ENCODE measurements at places on chromosomes 3 and 15.

GRCh38 chr15:27234593-27234992, 263.6 kb downstream of the GABRG3 start:
- no peak for DNase-seq

DNA sequence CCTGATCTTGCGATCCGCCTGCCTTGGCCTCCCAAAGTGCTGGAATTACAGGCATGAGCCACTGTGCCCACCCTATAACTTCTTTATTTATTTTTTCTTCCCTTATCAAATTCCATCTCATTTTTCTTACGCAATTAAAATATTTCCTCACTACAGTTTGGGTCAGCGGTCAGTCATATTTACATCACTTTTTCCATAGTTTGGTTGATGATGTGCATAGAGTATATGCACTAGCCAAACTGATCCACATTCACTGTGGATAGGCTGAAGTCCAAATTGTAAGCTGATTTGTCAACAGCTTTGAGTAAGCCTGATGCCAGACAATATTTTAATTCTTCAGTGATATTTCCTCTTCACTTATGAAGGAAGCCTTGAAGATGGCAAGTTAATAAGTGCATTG, 256.3 kb downstream of the TIGIT start:
- DNase-seq, result no peak

GRCh38 chr3:9199775-9200174, 49.7 kb downstream of the SRGAP3 start:
- DNase-seq, result no peak

DNA sequence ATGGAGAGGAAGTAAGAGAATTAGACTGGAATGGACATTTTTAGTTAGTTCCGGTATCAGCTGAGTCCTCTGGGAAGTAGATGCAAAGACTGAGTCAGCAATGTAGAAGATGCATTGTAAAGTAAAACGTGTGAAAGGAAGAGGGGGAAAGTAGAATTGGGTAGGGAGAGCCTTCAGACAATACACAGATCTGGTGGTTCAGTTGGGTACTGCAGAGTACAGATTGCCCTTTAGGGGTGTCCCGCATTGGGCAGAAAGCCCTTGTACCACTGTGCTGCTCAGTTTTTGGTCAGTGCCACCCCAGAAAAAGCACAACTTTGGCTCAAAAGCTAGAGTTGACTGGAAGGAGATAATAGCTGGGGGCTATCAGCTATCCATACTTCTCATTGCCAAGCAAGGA, 247.4 kb downstream of the KBTBD8 start:
- DNase-seq, result no peak

DNA sequence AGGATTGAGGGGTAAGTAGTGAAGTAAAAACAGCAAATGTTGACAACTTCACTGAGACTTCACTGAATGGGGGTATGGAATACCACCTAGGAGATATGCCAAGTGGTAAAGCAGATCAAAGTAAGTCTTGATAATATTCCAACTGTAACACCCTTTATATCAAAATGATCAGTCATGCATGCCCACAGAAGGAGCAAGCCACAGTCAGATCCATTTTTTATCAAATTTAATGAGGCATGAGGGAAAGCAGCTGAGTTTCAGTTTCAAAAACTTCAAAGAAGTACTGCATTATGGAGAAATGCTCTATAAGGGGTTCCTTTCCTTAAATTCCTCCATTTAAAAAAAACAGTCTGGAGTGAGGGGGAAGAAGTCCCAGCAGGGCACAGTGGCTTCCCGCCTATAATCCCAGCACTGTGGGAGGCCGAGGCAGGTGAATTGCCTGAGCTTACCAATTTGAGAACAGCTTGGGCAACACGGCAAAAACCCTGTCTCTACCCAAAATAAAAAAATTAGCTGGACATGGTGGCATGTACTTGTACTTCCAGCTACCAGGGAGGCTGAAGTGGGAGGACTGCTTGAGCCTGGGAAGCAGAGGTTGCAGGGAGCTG, 56.9 kb downstream of the TJP1 start:
- no peak for DNase-seq

GRCh38 chr3:4826237-4827100, 152.8 kb upstream of the BHLHE40 start:
- peak; percentile 44 for DNase-seq

GRCh38 chr15:73564255-73564654, 68.9 kb downstream of the NPTN start:
- DNase-seq, result no peak

GRCh38 chr15:59703979-59704796, 15.1 kb upstream of the BNIP2 start:
- DNase-seq, result no peak

DNA sequence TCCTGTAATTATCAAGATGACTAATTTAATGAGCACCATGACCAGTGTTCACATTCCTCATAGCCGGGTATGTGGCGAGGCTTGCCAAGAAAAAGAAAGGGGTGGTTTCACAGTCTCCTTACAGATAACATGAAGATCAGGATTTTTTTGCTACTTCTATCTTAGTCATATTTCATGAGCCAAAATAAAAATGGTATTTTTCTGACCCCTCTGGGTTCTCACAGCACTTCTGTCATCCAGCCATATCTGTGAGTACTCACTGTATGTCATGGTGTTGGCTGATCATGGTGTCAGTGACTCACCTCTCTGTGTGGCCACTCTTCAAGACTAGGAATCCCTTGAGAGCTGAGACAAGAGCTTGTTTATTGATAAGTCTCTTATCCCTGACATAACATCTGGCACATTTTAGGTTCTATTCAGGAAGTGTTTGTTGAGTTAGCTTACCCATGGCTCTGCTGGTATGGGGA, 130.5 kb upstream of the LMCD1 start:
- no peak for DNase-seq

DNA sequence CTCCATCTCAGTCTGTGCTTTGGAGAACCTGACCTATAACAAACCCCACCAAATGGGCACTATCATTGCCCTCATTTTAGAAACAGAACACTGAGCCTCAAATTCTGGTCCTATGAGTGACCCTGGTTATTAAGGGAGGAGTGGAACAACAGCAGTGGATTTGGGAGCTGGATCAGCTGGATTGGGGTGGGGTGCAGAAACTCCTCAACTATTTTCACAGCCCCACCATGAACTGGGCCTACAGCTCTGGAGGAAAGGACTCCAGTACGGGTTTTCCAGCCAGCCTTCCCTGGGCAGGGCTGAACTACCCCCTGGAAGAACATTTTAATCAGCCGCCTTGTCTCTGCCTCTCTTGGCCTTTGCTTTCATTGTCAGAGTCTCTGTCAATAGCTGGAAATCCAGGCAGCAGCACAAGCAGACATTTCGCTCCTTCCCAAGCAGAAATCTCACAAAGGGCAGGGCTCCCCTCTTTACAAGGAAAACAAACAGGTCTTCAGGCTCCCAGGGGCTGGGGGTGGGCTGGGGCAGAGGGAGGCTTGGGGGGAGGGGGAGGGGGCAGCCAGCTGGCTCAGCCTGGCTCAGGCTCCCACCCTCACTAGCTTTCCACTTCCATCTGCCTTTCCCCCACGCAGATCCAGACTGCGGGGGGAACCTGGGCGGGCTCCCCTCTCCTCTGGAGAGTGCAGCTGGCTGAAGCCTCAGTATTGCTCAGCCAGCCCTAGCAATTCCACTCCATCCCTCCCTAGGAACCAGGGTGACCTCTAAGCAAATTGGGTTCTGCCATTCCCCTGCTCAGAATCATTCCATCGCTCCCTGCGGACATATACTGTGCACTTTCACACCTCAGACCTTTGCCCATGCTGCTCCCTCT, 13.7 kb upstream of the TLE3 start:
- peak; percentile 72 for DNase-seq

DNA sequence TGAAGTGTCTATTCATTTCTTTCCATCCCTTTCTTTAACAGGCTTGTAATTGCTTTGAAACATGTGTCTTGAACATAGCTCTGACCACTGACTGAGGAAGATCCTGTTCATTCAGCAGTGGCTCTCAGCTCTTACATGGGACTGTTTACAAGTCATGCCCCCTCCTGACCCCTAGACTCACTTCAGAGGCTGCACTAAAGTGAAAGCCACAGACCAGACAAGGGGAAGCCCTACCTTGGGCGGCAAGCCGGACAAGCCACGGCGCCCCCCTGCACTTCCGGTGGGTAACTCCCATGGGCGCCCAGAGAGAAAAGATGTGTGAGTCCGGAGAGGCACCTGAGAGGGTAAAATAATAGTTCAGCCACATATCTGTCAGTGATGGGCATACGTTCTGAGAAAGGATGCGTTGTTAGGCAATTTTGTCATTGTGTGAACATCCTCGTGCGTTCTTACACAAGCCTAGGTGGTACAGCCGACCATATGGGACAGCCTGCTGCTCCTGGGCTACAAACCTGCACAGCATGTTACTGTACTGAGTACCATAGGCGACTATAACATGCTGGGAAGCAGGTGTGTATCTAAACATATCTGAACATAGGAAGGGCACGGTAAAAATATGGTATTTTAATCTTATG, 116.2 kb downstream of the CHSY1 start:
- DNase-seq, result no peak

DNA sequence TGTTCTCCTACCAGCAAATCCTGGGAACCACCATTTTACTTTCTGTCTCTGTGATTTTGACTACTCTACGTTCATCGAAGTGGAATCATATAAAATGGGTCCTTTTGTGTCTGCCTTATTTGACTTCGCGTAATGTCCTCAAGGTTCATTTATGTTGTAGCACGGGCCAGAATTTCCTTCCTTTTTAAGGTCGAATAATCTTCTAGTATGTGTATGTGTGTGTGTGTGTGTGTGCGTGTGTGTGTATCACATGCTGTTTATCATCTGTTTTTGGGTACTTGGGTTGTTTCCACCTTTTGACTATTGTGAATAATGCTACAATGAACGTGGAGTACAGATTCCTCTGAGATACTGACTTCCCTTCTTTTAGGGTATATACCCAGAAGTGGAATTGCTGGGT, 35.3 kb downstream of the STARD5 start:
- DNase-seq, result no peak

- no peak for DNase-seq
These were observed 2.2 kb downstream of the DENND4A start for GRCh38 chr15:65789759-65790425.

- no peak for DNase-seq
These were observed 164.5 kb downstream of the WNT7A start for GRCh38 chr3:13715167-13715954.

GRCh38 chr15:63234451-63234870, 42.9 kb upstream of the APH1B start:
- DNase-seq, result no peak

DNA sequence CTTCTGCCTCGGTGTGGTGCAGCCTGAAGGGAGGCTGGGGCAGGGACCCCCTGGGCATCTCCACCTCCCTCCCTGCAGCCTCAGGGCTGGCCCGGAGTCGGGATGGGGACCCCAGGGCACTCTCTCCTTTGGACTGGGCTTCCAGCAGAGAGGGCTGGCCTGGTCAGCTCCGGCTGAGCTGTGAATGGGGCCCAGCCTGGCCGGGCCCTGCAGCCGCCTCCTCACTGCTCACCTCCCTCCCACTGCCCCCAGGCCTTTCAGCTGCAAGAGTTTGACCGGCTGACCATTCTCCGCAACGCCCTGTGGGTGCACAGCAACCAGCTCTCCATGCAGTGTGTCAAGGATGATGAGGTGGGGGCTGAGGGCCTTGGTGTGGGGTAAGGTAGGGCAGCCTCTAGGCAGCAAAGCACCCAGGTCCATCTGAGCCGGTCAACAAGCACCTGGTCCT, 36.0 kb downstream of the PSTPIP1 start:
- DNase-seq, result no peak

GRCh38 chr3:27625864-27626263, 96.3 kb downstream of the EOMES start:
- no peak for DNase-seq

GRCh38 chr15:101068523-101068960, 149.4 kb downstream of the LRRK1 start:
- no peak for DNase-seq

DNA sequence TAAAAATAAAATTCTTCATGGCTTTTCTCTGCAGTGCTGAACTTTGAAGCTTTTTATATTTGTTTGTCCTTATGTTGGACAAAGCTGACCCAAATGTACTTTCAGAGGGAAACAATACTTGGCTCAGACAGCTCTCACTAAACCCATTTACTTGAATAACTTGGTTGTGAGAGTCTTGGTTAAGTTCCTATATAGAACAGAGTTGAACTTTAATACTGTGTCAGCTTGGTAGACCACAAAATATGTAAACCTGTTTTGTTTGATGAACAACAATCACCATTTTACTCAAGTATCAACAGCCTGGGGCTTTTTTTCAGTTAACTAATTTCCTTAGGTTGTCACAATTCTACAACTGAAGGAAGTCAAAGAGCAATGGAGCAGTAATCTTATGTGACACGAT, 211.9 kb downstream of the CADM2 start:
- DNase-seq, result no peak

DNA sequence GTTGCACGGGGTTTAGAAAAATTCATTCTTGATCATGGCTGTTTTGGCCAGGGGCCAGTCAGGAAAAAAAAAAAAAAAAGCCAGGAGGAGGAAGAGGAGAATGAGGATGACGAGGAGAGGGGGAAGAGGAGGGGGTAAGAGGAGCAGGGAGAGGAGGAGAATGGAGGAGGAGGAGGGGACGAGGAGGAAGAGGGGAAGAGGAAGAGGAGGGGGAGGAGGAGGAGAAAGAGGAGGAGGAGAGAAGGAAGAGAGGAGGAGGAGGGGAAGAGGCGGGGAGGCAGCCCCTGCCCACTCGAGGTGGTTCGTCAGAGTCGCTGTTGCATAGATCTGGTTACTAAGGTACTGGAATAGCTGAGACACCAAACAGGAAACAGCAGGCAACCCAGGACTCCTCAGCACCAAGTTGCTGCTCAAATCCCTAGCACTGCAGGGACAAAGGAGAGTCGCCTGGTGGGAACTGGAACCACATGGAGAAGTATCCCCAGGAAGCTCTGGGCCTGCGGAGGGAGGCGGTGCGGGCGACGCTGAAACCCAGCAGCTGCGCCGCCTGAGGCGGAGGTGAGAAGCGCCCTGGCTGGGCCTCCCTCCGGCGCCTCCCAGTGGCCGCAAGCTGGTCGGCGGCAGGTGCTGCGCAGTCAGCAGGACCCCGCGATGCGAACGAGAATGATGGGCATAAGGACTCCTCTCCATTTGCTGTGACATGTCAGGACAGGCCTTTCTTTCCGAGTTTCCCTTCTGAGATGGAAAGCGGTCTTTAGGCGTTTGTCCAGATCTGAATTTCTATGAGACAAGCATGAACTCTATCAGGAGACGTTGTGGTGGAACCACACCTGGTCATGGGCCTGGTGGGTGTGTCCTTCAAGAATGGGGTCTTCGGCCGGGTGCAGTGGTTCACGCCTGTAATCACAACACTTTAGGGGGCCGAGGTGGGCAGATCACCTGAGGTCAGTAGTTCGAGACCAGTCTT, 17.5 kb downstream of the FAM240A start:
- peak; percentile 53 for DNase-seq

DNA sequence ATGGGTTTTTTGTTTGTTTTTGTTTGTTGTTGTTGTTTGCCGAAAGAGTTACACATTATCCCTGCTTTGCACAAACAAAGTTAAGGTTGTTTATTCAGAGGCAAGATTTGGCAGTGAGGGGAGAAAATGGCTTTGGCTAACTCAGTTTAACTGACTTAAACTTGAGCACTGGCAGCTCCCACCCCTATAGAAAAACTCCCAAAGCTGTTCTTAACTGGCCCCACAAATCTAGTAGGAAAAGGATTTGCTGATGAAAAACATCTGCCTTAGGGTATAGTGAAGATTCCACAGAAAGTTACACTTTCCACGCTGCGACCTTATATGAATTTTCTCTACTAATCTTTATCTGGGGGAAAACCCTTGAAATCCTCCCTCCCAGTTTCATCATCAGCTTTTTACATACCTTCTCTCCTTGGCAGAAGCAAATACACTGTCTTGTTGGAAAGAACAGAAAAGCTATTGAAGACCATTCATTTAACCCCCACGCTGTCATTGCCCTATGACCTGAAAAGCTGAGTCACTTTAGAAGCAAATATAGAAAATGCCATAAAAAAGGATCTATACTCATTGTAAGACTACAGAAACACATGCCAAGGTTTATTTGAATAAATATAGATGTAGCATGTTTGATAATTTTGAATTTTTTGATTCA, 551.7 kb downstream of the NR2F2 start:
- no peak for DNase-seq

Measured in frontal cortex (tissue), 4 donors.